Activated naive CD4-positive, alpha-beta T cell treated with anti-CD3 and anti-CD28 coated beads for 36 hours (primary cell): ENCODE measurements at places on chromosomes 11 and 22.

DNA sequence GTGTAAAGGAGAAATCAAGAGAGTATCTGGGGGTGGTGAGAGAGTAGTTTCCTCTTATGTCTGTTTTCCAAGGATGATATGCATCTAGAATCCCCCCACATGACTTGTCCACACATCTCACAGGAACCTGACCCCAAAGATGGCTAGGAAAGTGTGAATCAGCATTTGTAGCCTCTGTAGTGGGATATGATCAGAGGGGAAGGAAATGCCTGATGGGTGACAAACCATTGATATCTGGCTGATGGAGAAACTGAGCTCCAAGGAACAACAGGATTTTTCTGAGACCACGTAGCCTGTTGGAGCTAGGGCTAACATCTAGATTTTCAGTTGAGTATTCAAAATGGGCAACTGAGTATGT lies 369.4 kb downstream of the DDX10 start:
- no peak for DNase-seq

DNA sequence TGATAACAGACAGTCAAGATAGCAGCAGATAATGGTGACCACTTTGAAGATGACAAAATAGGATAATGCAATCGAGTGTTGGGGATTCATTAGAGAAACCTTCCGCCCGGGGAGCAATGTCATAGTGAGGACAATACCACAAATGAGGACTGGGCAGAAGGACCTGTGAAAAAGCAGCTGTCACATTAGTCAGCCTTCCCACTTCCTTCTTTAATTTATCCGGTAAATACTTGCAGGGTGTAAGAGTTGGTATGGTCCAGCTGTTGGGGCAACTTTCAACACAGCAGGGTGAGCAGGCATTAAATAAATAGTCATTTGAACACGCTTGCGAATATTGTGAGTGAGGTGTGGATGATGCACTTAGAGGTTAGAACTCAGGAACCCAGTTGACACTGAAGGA lies 132.5 kb upstream of the KIRREL3 start:
- no peak for DNase-seq

- no peak for DNase-seq
Observed at GRCh38 chr11:63022441-63022840, 6.8 kb upstream of the SLC22A8 start.

GRCh38 chr11:119489087-119489486 lies 66.1 kb upstream of the THY1 start:
- DNase-seq = no peak

- no peak for DNase-seq
Observed at GRCh38 chr11:3126207-3126865, 38.8 kb downstream of the OSBPL5 start.

DNA sequence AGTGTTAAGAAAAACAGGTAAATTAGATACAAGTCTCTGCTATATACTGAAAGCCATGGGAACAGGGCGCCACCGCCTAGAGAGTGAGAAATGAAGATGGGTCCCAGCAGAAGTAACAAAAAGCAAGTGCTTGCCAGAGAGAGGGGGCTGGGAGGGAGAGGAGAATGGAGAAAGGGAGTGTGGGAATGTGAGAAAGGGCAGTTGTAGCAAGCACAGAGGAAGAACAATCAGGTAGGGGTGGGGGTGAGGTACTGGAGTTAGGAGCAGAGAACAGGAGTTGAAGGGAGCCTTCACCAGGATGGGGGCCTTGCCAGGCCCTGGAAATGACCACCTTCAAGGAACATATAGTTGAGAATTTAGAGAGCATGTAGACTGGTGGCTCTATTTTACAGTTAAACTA lies 66.8 kb downstream of the TCF20 start:
- no peak for DNase-seq

DNA sequence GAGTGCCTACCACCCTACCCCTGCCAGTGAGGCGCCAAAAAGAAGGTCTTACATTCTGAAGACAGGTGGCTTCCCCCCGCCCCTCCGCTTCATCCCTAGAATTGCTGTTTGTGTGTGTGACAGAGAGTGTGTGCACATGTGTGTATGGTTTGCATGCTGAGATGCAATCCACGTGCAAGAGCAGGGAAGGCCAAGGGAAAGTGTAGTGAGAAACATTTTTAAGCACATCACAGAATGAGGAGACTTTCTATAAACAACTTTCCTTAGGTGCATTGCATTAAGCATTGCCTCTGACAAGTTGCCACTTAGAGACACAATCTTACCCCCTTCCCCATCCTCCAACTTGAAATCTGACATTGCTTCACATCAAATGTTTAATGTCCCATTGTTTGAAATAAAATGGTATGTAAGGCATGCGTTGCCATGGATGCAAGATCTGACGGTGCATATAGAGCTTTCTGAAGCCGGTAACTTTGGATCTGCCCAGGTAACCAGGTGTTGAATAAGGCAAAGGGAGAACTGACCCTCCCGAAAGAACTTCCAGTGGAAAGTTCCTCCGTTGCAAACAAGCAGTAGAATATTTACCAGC lies 21.4 kb downstream of the FJX1 start:
- no peak for DNase-seq

DNA sequence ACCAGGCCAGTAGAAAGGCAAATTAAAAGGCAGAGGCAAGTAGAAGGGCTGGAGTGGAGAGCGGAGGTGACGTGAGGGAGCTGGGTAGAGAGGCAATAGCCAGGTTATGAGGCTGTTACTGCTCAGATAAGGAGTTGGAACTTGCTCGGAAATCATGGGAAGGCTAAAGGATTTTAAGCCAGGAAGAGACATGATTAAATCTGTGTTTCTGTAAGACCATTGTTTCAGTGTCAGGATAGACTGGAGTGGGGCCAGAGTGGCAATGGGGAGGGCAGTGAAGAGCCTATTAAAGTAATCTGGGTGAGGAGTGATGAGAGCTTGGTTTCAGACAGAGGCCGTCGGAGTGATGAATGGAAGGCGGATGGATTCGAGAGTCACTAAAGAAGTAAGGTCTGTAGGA lies 39.0 kb downstream of the GRAMD1B start:
- no peak for DNase-seq

- no peak for DNase-seq
Observed at GRCh38 chr11:6576471-6577373, 26.7 kb downstream of the RRP8 start.

DNA sequence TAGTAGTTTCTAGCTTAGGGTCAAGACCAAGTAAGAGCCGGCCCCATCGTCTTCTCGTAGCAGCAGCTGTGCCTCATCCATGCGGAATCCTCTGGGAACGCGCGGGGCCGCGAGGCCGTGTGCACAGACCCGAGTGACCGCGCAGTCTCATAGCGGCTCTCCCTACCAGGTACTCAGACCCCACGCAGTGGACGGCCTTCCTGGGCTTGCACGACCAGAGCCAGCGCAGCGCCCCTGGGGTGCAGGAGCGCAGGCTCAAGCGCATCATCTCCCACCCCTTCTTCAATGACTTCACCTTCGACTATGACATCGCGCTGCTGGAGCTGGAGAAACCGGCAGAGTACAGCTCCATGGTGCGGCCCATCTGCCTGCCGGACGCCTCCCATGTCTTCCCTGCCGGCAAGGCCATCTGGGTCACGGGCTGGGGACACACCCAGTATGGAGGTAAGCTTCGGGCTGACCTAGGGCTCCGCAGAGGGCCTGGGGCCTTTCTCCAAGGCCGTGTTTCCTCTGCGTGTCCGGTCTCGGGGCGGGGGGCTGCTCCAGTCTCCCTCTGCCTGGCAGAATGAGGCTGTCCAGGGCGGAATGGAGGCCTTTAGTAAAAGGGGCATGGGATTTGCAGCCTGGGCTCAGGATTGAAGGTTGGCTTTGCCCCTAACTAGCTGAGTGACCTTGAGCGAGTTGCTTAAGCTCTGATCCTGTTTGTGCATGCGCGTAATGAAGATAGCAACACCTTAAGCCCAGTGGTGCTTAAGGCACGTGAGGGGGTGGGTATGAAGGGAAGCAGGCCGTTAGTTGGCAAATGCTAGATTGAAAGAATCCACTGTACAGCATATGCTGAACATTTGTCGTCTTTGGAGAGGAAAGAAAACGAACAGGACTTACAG lies 48.9 kb downstream of the ST14 start:
- no peak for DNase-seq

DNA sequence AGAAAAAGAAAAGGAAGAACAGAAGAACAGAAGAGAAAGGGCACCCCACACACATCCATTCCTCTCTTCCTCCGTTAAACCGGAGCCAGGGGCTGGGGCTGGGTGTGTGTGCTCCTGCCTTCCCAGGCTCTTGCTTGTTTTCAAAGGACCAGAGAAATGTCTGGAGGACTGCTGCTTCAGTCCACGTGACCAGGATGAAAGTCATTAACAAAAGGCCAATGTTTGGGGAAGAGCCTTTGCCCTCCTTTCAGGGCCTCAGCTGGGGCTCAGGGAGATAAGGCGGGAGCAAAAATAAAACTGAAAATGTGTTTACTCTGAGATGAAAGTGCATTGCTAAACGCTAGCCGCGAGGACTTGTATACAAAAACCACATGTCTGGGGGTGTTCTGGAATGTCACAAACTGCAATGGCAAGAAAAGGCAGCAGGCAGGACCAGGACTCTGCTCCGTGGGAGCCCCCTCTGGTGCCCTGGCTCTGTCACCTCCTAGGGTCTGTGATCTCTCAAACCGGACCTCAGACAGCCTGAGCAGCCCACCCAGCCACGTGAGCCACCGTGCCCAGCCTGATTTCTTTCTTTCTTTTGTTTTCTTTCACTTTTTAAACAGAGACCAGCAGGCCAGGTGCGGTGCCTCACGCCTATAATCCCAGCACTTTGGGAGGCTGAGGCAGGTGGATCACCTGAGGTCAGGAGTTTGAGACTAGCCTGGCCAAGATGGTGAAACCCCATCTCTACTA lies 31.6 kb upstream of the MYH9 start:
- DNase-seq = no peak

DNA sequence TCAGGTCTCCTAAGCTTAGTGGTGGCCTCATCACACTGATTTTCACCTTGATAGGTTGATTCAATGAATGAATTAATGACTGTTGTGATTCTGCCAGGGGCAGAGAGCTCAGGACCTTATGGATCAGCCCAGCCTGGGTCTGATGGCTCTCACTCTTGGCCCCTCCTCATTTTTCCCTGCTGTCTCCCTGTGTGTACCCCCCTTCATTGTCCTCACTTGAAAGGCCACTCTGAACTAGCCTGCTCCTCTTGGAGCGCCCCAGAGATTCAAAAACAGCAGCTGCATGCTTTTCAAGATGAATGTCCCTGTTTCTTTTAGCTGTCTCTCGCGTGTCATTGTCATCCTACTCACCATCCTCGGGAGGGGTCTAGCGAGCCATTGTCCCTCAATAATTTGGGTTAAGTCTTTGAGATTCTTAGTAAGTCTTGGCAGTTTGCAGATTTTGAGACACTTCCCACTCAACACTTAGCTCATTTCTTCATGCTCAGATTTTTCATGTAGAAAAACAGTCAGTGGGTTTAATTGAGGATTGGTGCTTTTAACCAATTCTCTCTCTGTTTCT lies 42.5 kb upstream of the MICAL2 start:
- no peak for DNase-seq

DNA sequence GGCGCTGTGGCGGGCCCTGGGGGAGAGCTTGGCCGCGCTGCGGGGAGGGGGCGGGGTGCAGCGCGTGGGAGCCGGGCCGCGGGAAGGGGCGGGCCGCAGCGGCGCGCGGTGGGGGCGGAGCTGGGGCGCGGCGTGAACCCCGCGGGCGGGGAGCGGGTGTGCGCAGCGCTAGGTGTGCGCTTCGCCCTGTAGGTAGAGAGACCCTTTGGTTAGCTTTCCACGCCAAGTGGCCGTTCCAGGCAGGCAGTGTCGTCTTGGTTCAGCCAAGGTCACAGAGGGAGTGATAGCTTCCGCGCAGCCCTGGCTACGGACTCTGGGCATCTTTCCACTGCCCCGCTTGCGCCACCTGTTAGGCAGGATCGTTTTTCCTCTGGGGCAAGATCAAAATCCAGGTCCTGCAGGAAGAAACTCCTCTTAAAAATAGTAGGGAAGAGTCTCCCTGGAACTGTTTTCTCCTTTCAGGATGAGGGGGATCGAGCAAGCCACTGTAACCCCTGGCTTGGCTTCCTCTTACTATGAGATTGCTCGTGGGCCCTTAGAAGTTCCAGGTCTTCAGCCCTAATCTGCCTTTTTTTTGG lies 434 bp downstream of the BANF1 start:
- no peak for DNase-seq
